Foreskin melanocyte (primary cell): ENCODE measurements at places on chromosomes 2 and 18.

- DNase-seq = no peak
Measured at GRCh38 chr2:69652206-69652605, 8.7 kb upstream of the AAK1 start.

DNA sequence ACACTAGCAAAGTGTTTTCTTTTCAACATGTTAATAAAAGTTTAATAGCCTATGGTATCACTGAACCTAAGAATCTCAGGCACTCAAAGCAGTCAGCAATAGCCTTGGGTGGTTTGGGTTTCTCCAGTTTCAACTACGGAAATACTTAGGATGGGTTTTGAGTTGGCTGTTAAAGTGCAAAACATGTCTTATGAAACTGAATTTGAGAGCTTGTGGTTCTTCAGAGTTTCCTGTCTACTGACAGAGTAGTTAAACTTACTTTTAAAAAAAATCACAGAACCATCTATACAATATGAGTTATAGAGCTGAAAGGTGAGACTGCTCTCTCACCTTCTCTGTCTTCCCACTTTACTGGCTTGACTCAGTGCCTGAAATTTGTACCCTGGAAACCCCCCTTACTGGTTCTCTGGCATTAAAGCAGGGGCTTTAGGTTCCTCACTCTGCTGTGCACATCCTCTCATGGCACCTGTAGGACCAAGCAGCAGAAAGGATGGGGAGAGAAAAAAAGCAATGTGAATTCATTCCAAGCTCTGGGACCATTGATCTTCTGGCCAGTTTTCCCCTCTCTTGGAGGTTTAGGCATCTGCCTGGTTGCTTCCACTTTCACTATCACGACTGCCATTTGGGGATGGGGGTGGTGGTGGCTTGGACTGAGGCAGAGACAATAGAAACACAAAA, 18.1 kb downstream of the CCDC141 start:
- peak; percentile 70 for DNase-seq

GRCh38 chr18:172361-172760, 14.0 kb downstream of the USP14 start:
- no peak for DNase-seq

DNA sequence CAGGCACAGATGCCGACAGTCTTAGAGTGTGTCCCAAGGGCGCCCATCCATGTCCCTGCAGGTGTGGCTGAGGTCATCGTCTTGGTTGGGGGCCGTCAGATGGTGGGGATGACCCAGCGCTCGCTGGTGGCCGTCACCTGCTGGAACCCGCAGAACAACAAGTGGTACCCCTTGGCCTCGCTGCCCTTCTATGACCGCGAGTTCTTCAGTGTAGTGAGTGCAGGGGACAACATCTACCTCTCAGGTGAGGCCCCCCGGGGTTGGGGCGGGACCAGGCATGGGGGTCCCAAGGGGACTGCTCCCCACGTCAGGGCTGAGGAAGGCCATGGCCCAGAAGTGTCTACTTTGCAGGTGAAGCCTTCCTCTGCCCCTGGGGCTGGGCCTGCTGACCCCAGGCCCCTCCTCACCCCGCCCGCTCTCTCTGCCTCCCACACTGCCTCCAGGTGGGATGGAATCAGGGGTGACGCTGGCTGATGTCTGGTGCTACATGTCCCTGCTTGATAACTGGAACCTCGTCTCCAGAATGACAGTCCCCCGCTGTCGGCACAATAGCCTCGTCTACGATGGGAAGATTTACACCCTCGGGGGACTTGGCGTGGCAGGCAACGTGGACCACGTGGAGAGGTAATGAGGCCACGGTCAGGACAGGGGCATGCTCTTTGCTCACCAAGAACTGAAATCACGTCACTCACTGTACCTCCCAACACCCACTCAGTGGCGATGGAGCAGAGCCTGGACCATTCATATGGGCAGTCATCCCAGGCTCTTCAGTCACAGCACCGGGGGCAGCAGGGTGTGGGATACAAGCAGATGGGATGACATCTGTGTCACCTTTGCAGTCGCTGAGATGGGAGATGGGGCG, 230.8 kb downstream of the ATAD2B start:
- no peak for DNase-seq

DNA sequence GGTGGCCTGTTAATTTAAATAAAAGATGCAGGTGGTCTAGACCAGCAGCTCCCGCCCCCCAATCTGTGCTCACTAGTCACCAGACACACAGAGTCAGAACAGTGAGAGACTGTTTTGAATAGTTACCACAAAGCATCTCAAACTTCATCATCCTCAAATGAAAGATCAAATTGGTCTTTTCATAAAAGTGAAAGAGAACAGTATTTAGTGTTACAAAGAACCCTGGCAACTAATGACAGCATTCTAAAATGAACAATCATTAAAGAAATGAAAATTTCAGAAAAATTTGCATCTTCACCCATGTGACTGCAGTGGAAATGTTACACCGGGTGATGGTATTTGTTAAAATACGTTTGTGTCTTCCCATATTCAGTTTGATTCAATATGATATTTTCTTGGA, 65.5 kb upstream of the PMAIP1 start:
- DNase-seq = no peak

- DNase-seq = no peak
Measured at GRCh38 chr18:70284976-70285620, 3.7 kb upstream of the SOCS6 start.

DNA sequence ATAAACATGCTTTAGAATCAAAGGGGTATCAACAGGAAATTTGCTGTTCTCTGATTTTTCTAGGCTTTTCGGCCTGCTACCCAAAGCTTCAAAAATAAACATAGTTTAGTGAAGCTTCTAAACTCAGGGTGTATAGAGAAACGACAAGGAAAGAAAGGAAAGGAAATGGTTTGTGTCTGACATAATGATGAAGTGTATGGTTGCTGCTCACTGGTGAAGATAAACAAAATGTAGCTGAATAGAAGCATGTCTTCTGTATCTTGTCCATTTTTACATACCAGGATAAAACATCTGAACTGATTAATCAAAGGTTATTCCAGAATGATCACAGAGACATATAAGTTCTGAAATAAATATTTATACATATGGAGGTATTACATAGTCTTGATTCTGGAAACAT, 1324.6 kb upstream of the NRXN1 start:
- DNase-seq = no peak

- DNase-seq = no peak
Measured at GRCh38 chr2:45477546-45477945, 133.5 kb downstream of the SRBD1 start.

- no peak for DNase-seq
Measured at GRCh38 chr2:71067567-71068217, 756 bp upstream of the NAGK start.

DNA sequence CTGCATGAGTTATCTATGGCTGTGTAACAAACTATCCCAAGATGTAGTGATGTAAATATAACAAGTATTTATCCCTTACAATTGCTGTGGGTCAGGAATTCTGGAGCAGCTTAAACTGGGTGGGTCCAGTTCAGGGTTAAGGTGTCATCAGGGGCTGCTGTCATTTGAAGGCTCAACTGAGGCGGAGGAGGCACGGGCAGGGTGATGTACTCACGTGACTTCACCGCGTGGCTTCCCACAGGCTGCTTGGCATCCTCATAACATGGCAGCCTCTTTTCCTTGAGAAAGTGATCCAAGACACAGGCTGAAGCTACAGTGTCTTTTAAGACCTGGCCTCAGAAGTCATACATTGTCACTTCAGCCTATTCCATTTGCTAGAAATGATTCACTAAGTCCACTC, 125.8 kb downstream of the PTGR3 start:
- DNase-seq = no peak

DNA sequence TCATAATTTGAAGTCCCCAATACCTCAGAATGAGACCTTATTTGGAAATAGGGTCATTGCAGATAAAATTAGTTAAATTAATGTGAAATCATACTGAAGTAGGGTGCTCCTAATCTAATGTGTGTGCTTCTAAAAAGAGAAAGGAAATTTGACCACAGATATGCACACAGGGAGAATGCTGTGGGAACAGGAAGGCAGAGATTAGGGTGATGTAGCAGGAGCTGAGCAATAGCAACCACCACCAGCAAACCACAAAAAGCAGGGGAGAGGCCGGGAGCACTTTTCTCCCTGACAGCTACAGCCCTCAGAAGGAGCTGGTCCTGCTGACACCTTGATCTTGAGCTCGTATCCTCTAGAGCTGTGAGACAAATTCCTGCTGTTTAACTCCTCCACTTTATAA, 24.6 kb upstream of the SCG2 start:
- DNase-seq = no peak

DNA sequence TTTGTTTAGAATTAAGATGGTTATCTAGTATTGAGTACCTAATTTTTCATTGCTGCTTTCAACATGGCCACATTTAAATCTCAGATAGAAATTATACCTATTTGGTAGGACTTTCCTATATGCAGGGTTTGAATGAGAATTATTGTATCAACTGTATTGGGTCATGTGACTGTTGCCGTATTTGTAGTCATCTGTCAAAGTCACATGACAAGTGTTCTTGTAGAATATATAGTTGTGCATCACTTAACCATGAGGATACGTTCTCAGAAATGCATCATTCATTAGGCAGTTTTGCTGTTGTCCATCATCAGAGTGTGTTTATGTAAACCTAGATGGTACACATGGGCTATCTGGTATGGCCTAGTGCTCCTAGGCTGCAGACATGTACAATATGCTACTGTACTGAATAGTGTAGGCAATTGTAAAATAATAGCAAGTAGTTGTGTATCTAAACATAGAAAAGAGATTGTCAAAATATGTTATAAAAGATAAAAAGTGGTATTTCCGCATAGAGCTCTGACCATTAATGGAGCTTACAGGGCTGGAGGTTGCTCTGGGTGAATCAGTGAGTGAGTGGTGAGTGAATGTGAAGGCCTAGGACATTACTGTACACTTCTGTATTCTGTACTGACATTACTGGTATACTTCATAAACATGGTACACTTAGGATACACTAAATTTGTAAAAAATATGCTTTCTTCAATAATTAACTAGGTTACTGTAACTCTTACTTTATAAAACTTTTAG, 123.7 kb downstream of the MAP4K4 start:
- DNase-seq = no peak

GRCh38 chr18:59730896-59731295, 33.7 kb upstream of the CCBE1 start:
- no peak for DNase-seq

DNA sequence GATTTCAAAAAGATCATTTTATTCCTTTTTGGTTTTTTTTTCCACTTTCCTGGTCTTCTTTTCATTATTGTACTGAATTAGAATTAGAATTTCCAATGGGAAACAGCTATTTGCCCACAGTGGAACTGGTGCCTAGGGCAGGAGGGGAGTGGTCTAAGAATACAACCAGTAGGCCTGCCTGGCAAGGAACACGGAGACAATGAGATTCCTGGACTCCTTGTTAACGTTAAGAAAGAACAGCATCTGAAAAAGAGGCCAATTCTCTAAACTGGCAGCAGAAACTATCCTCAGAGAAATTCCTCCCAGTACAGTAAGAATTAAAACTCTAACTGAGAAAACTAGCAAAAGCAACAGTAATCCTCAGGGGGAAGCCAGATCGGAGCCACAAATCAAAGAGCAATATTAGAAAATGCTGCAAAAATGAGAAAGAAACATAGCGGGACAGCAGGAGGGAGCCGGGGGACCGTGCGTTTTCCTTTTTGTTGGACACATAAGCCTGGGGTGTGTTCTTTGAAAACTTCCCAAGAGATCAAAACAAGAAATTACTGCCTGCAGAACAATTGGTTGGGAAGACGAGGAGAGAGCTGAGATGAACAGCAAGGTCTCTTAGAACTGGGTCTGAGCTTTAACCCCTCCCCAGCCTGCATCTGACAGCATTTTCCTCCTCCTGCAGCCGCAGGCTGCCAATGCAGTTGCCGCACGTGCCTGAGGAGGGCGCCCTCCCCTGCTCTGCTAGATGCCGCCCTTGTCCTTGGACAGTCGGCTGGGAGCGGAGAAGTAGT, 776.0 kb downstream of the TSN start:
- no peak for DNase-seq

DNA sequence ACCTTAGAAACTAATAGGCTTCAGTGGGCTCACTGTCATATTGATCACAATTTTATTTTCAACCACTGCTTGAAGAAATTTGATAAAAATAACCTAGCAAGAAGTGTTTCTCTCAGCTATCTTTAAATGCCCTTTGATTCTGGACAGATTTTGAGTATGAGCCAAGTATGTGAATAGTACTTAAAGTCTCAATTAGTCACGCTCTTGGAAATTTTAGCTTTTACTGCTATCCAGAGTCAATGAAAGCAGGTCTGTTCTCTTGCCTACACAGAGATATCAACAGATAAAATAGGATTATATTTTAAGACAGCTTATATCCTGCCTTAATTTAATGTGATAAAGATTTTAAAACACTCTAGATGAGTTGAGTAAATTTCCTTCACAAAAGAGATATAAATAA, 337.3 kb downstream of the CBLN2 start:
- DNase-seq = peak; percentile 61

DNA sequence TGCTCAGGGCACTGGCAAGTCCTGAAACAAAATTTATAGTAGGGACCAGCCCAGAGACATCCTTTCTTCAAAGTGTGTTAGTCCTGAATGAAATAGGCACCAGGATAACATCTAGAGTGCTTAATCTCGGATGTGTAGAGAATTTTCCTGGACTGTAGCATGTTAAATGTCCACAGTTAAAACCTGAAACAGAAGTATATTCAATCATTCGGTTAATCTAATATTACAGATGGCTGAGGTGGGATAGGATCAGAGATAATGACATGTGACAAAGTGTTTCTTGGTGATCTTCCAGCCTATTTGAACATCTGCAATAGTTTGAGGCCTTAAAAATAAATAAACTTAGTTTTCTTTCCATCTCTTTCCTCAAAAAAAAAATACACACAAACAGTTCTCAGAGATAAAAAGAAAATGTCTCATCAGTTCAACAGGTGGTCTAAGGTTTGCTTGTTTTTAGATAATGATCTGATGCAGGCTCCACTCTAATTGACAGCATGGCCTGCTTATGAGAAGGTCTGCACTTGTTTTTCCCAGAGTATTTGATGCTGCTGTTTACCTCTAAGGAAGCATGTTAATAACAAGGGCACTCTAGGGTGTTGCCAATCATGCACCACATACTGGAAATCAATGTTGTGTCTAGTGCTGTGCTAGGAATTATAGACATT, 25.9 kb downstream of the CNTNAP5 start:
- no peak for DNase-seq

- no peak for DNase-seq
Measured at GRCh38 chr2:227301523-227301922, 23.5 kb upstream of the MFF start.

GRCh38 chr18:45687621-45688020, 36.4 kb upstream of the SLC14A1 start:
- DNase-seq = no peak
